ENCODE measurements at places on chromosomes 2 and 18. TPM values are rescaled to one million over a fixed set of nuclear protein-coding genes. Genes with fewer than 3 reads are reported as not detected.

The ST8SIA3 gene
- not detected for total RNA-seq

DNA sequence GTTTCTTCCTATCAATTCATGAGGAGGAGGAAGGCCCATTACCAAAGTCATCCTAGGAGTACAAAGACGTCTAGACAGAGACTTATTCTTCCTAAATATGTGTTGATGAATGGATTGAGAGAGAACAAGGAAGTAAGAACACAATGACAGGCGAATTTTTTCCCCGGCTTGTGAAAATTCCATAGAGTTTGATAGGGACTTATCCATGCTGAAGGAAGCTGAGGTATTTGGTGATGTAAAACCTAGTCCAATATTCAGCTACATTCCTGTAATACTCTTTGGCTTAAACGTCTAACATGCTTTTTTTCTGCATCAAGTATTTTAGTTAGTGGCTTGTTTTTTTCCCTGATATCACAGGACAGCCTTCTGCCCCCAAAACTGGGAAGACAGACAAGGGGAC, 121.9 kb upstream of the MYT1L start:
- no peak for DNase-seq

The SFTPB gene
- total RNA-seq: not detected

GRCh38 chr18:38654946-38655345, 1089.3 kb upstream of the CELF4 start:
- DNase-seq: no peak

DNA sequence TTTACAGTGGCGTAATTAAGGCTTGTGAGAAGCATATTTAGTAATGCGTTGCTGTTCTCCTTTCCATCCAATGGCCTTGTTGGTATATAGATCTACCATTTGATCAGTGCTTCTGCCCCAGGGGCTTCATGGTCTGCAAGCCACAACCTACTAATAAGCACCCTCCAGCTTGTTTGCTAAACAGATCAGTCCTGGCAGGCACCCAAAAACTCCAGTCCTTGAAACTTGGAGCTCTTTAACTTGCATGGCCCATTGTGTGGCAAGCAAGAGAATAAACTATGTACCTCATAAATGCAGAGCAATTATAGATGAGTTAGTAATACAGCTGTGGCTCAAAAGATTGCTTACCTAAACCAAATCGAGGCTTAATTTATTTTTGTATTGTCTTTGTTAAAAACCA, 158.5 kb downstream of the FTCDNL1 start:
- DNase-seq: no peak

GRCh38 chr2:170514140-170514539, 201.0 kb upstream of the SP5 start:
- peak; percentile 26 for DNase-seq

DNA sequence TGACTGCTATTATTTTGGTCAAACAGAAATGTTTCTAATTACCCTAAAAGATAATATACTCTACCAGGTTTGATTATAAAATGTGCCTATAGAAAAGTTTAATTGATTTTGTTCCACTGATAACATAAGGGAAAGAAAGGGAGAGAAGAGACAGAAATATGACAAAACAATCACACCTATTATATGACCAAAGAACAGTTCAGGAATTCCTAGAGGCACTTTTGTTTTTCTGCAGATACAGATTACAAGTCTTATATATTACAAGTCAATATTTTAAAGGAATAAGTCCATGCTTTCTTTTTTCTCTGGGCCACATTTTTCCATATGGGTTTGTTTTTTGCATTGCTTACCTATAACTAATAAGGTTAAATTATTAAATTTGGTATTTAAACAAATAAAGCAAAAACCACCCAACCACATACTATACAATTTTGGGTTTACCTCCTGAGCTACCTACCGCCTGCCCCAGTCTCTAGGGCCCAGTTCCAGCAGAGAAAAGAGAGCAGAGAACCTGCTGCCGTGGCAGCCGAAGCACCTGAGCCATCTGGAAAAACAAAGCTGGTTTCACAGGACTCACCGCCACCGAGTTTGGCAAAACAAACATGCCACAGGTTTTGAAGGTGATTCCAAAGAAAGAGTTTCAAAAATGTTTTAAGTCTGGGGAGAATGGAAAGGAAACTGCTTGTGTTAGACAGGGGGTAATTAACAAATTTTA, 92.1 kb downstream of the DYM start:
- no peak for DNase-seq

- DNase-seq: no peak
These were observed 8.6 kb downstream of the KLF7 start for GRCh38 chr2:207157162-207157481.

DNA sequence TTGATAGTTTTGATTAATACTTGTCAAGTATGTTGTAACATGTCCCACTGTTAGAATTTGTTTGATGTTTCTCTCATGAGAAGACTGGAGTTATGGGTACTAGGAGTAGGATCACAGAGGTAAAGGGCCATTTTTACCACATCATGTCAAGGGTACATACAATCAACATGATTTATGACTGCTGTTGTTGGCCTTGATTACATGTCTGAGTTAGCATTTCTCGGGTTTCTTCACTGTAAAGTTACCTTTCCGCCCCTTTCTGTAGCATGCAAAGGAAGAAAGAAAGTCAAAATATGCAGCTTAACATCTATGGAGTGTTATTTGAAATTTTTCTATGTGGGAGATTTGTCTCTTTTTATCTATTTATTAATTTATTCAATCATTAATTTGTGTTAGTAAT, 1456.4 kb downstream of the SUCLG1 start:
- no peak for DNase-seq

The RUFY4 gene
- not detected for total RNA-seq

The SOX11 gene
- total RNA-seq: not detected

- no peak for DNase-seq
These were observed 46.2 kb downstream of the COL4A4 start for GRCh38 chr2:227117852-227118251.

The EML6 gene
- 0.17 TPM for total RNA-seq

DNA sequence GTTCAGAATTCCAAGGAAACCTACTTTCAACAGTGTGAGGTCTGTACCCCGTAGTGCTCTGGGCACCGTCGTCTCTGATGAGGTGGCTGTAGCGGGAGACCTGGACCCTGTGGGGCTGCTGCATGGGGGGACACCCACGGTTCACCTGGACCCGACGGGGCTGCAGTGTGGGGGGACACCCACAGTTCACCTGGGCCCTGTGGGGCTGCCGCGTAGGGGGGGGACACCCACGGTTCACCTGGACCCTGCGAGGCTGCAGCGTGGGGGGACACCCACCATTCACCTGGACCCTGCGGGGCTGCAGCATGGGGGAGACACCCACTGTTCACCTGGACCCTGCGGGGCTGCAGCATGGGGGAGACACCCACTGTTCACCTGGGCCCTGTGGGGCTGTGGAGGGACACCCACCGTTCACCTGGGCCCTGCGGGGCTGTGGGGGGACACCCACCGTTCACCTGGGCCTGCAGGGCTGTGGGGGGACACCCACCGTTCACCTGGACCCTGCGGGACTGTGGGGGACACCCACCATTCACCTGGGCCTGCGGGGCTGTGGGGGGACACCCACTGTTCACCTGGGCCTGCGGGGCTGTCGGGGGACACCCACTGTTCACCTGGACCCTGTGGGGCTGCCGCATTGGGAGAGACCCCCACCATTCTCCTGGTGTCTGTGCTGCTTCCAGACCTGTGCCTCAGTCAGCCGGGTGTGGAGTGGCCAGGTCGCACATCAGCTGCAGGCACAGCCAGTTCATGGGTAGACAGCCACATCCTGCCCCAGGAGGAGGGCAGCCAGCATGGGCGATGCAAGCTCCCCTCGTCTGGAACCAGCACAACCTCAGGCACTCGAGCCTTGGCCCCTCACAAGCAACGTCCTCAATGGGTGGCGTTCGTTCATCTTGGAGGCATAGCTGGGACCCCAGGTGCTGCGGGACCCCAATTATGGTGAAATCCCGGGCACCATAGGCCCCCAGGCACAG, 114.5 kb downstream of the TMEM18 start:
- DNase-seq: no peak

DNA sequence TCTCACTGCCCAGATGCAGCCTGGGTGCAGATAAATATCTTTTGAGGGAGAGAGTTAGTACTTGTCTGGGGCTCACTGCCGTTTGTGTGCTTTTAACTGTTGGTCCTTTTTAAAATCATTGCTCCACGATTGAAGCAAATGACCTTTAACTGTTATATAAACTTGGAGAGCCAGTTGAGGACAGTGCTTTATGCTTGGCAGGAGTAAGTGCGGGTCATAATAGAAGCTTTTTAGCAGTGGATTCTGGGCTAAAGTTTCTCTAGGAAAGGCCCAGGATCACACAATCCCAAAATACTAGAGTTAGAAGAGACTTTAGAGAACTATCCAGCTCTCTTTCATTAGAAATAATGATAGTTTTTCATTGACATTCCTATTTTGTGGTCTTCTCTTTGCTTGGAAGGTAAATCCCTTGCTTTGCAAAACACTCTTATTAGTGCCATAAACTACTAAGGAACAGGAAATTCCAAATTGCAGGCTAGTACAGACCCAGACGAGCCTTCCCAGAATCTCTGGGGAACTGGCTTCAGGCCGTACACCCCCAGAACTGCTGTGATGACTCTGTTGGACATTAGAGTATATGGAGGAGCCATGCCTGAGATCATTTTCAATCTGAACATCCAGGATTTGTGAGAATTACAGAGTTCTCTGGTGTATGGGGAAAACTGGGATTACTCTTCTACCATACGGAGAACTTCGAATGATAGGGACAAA, 19.1 kb downstream of the LIMS1 start:
- no peak for DNase-seq

DNA sequence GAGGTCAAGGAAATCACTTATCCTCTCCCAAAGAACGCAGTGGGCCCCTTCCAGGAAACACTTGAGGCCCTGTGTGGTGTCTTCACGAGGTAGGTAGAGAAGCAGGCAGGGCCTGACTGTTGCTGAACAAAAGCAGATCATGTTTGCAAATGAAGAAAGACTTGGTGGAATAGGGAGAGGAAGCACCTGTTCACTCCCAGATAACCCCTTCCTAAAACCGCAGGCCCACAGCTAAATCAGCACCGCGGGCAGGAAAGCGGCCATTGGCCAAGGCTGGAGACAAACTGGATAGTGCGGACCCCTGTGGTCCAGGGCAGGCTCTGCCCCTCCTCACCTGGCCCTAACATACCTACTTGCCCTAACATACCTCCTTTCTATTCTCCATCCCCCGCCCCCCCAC, 64.9 kb upstream of the KLHL29 start:
- peak; percentile 2 for DNase-seq

GRCh38 chr2:41935825-41936224, 112.0 kb upstream of the PKDCC start:
- DNase-seq: no peak

DNA sequence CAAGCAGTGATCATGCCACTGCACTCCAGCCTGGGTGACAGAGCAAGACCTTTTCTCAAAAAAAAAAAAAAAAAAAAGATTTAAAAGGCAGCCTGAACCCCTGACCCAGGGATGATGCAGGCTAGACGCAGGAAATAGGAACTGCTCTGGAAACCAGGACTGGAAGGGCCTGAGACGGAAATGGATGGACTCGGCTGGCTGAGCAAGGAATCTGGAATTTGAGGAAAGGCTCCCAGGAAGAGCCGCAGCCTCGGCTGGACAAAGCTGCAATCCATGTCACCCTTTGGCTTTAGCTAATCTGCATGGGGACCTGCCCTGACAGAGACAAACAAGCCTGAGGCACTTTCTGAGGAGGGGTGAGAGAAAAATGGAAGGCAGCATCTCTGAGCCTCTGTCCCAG, 55.0 kb upstream of the DAPL1 start:
- DNase-seq: no peak

- DNase-seq: no peak
These were observed 46.0 kb upstream of the SP3 start for GRCh38 chr2:174011173-174011572.

- no peak for DNase-seq
These were observed 91.6 kb downstream of the TTC32 start for GRCh38 chr2:19810148-19810547.

GRCh38 chr2:10830203-10830602, 17.6 kb upstream of the PDIA6 start:
- DNase-seq: no peak

The SELENOI gene
- 17.9 TPM for total RNA-seq

- no peak for DNase-seq
These were observed 114.5 kb upstream of the TANK start for GRCh38 chr2:161045726-161046125.

DNA sequence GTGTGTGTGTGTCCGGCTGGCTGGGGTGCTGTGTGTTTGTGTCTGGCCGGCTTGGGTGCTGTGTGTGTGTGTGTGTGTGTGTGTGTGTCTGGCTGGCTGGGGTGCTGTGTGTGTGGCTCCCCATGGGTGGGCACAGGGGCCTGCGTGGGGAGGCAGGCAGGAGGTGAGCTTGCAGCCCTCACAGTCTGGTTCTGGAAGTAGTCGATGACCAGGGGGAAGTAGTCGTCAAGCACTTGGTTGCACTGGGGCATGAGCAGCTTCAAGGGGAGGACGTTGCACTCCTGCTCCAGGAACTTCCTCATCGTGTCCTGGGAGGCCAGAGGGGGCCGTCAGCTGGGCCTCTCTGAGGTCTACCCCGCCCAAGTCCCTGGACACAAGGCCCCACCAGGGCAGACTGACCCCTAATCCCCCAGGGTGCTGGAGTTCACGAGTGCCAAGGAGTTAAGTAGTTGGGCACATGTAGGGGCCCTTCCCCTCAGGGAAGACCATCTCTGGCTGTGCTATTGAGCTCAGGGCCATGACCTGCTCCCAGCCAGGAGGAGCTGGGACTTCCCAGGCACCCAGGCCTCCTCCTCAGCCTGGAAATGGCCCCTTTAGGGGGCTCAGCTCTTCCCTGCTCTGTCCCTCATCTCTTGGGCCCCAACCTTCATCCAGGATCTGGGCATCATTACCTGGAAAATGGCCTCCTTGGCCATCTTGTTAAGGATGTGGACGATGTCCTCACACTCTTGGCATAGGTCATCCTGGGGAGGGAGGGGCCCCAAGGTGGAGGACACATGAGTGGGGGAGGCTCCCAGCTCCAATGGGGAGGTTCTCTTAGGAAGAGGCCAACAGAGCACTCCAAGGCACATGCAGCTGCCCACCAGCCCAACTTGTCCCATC, 1.3 kb downstream of the SFTPB start:
- DNase-seq: no peak

DNA sequence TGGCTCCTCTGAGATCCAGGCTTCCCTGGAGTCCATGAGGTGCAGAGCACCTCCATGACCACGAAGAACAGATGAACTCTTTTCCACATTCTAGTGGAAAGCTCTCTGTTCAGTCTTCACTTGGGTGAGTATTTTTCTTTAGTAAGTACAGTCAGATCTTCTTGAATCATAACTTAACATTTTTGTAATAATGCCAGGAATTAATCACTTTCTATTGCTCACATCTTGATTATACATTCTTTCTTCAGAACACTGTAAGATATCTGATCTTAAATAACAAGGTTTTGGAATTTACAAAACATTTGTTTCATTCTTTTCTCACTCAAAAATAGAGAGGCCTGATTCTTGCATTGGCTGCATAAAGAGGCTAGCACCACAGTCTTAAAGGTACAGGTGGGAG, 45.4 kb upstream of the RND3 start:
- no peak for DNase-seq

The ANTXR1 gene
- total RNA-seq: 0.68 TPM

Measured in dermis blood vessel endothelial cell (primary cell).